ENCODE measurements at places on chromosomes 6 and 20. TPM values are rescaled to one million over a fixed set of nuclear protein-coding genes. Genes with fewer than 3 reads are reported as not detected.

PI3 gene
- total RNA-seq, result 2.9 TPM

DUSP15 gene
- total RNA-seq, result 0.87 TPM

TCP11 gene
- not detected for total RNA-seq

KHDC1L gene
- 0.26 TPM for total RNA-seq

TSHZ2 gene
- not detected for total RNA-seq

IL17A gene
- total RNA-seq, result not detected

RAMACL gene
- total RNA-seq, result 0.16 TPM

TRIM10 gene
- total RNA-seq, result not detected

GSTA1 gene
- 0.07 TPM for total RNA-seq

PPARD gene
- total RNA-seq, result 6.4 TPM

UNC93A gene
- not detected for total RNA-seq

SERPINB6 gene
- 133 TPM for total RNA-seq

MLN gene
- not detected for total RNA-seq

HNF4A gene
- 20.0 TPM for total RNA-seq

CST2 gene
- total RNA-seq, result 1.1 TPM

TGM2 gene
- total RNA-seq, result 524 TPM

UBE2C gene
- 229 TPM for total RNA-seq

MTFR2 gene
- total RNA-seq, result 12.0 TPM

TMEM244 gene
- total RNA-seq, result not detected

WFDC10B gene
- total RNA-seq, result not detected

PGC gene
- total RNA-seq, result 0.09 TPM

DDAH2 gene
- total RNA-seq, result 25.2 TPM

CRYBG1 gene
- 0.56 TPM for total RNA-seq

ALDH8A1 gene
- total RNA-seq, result 0.17 TPM

LY6G6D gene
- not detected for total RNA-seq

MTHFD1L gene
- 40.3 TPM for total RNA-seq

TPD52L1 gene
- 50.0 TPM for total RNA-seq

JAG1 gene
- 37.3 TPM for total RNA-seq

MLIP gene
- total RNA-seq, result not detected

LPIN3 gene
- total RNA-seq, result 16.3 TPM

DPM1 gene
- 70.0 TPM for total RNA-seq

CARMIL1 gene
- 7.8 TPM for total RNA-seq

MAP3K4 gene
- total RNA-seq, result 10.7 TPM

GSTA2 gene
- not detected for total RNA-seq

AKAP7 gene
- total RNA-seq, result 3.4 TPM

ADA gene
- total RNA-seq, result 54.3 TPM
